ENCODE measurements at places on chromosomes 13 and 19.

DNA sequence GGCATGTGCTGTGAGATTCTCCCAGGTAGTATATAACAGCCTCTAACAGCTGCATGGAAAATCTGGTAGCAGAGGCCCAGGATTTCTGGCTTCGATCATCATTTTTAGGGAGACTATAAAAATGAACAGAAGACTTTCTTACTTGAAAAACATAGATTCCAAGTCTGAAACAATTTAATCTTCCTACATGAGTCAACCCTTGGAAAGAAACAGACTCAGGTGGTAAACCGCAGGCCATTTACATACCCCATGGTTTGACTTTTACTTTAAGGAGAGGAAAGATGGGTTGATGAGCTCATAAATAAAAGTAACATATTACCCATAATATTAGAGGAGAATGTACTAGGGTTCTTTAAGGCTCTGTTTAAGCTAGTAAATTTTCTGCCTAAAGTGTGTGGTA is 121.6 kb downstream of the CYSLTR2 start:
- no peak for DNase-seq

DNA sequence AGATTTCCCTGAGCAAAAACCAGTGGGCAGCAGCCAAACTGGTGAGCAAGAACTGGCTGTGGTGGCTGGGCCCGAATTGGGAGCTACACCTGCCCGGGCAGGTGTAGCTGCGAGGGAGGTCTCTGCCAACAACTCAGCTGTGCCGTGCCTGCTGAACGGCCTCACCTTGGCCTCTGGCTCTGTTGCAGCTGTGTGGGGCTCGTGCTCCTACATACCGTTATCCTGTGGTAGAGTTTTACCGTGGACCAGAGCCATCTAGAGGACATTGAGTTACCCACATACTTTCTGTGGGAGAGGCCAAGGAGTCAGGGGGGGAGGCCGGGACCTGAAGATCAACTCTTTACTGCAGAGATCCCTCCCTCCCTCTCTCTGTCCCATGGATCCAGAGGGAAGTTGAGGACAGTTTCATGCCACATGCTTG is 113.2 kb downstream of the TM9SF2 start:
- DNase-seq, result peak; percentile 20

GRCh38 chr13:37870489-37870845 is 895 bp upstream of the TRPC4 start:
- DNase-seq, result no peak

DNA sequence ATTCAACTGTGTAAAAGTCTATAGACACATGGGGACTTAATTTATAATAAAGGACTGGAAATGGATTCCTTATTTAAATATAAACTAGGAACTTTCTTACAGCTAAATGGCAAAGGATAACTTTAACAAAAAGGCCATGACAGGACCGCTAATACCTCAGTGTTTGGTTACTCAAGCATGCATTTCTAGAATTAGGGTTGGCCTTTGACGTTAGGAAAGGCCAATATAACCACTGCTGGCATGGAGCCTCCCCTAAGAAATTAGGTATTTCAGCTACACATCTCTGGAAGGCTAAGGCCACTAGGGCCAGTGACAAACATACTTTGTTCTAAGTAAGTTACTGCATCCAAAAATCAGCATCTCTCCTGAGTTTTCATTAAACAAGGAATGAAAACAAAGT is 9.3 kb downstream of the PEG3 start:
- DNase-seq, result no peak

GRCh38 chr19:49119411-49120324 is at the start of gene PPFIA3:
Gene PPFIA3, plus strand, starts transcription at chr19:49119544. Its CDS starts 8,330 bp downstream, at chr19:49127874.
- DNase-seq, result peak; percentile 70

DNA sequence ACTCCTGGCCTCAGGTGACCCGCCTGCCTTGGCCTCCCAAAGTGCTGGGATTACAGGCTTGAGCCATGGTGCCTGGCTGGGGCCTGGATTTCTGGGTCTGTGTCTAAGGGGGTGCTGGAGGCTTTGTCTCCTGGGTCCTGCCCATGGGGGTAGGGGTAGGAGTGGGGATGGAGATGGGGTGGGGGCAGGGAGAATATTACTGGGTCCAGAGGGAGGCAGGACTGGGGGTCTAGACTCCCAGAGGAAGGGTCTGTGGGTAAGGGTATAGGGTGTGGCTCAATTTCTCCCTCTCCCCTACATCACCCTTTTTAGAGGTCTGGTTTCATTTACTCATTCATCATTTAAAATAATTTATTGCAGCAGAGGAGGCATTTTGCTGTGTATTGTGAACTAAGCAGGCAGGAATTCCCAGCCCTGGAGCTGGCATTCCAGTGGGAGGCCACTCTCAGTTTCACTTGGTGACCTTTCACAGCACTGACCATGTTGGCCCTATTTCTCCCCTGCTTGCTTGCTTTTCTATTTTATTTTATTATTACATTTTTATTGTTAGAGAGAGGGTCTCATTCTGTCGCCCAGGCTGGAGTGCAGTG is 810 bp upstream of the NFKBID start:
- no peak for DNase-seq

DNA sequence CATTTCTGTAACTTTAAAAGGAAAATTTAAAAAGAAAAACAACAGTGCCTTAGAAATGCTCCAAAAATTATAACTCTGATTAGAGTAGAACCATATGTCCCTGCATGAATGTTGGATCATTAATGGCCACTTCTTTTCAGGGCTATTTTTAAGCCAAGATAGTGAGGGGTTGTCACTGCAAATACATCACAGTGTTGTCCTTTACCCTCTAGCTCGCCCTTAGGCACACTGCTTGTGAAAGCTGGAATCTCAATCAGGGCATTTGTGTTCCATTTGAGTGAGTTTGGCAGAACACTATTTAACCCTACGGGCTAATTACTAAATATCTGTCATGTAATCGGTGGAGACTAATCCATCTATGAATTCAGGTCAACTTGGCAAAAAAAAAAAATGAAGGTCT is 212.2 kb downstream of the NHLRC3 start:
- no peak for DNase-seq

DNA sequence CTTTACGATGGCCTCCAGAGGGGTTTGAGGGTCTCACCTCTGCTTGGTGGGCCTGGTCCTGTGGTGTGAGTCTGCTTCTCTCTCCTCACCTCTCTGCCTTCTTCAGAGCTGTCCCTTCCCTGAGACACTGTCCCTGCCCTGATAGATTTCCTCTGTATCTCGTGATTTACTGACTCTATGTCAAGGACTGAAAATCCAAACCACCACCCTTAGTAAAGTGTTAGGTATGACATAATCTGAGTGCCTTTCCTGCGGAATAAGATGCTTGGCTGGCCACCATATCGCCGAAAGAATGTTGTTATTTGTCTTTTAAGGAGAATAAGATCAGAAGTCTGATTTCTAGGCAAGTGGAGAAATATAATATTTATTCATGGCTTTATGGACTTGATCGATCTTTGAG is 7.2 kb downstream of the SLC25A15 start:
- no peak for DNase-seq

- DNase-seq, result no peak
Observed at GRCh38 chr19:1747285-1748114, 5.8 kb upstream of the ONECUT3 start.

DNA sequence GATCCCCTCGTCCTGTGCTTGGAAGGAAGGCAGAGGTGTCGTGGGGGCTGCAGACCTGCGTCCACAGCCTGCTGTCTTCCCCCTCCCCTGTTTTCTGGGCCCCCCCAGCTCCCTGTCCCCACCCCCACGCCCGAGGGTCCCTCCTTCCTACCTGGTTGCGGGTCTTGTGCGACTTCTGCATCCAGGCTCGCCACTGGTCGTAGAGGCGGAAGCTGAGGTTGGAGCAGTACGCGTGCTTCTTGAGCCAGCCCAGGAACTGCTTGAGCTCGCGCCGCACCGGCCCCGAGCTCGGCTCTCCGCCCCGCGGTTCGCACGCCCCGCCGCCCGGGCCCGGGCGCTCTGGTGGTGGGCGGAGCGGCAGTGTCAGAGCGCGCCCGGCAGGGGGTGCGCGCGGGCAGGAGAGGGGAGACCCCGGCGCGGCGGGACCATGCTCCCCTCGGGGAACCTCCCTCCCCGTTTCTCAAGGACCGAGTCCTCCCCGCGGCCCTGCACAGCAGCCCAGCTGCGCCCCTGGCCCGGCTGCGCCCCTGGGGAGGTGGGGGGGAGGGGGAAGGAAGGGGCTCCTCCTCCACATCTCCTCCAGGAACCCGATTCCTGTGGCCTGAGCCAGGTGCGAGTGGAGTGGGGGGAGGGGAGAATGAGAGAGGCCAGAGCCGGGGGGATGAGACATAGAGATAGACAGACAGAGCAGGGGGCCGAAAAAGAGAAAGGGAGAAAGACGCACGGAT is 5.7 kb downstream of the REX1BD start:
- DNase-seq, result peak; percentile 83

DNA sequence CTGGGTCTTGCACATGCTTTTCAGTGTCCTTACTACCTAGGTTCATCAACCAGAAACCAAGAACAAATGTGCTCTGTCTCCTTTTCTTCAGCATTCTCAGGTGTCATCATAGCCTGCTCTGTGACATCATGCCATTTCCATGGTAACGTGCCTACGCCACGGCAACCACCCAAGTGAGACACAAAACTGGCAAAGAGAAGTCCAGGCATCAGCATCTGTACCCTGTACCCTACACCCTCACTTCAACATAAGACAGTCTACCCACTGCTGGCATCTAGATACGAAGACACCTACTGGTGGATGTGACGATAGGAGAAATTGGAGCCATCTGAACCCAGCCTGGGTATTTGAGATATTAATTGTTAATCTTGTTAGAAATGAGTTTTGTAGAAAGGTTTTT is 13.3 kb downstream of the ZC3H4 start:
- DNase-seq, result no peak

GRCh38 chr19:33499248-33499647 is 22.3 kb downstream of the PEPD start:
- no peak for DNase-seq

GRCh38 chr13:94664889-94665288 is 47.5 kb downstream of the SOX21 start:
- DNase-seq, result no peak

GRCh38 chr19:56253737-56254136 is 18.8 kb upstream of the EDDM13 start:
- DNase-seq, result no peak

DNA sequence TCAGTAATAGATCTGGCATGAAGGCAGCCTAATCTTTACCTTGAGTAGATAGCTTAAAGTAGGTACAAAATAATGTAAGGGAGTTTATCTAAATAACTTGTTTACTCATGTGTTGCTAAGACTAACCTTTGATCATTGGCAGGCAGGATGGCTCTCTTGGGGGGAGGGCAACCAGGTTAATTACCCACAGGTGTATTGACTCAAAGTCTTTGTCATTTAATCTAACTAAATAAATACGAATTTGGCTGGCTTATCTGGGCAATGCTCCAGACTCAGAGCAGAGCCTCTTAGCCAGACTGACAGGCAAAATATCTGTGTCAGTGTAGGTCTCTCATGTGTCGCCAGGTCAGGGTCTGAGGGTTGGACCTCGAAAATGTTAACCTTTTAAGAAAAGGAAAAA is 283.4 kb upstream of the KLHL1 start:
- DNase-seq, result no peak

DNA sequence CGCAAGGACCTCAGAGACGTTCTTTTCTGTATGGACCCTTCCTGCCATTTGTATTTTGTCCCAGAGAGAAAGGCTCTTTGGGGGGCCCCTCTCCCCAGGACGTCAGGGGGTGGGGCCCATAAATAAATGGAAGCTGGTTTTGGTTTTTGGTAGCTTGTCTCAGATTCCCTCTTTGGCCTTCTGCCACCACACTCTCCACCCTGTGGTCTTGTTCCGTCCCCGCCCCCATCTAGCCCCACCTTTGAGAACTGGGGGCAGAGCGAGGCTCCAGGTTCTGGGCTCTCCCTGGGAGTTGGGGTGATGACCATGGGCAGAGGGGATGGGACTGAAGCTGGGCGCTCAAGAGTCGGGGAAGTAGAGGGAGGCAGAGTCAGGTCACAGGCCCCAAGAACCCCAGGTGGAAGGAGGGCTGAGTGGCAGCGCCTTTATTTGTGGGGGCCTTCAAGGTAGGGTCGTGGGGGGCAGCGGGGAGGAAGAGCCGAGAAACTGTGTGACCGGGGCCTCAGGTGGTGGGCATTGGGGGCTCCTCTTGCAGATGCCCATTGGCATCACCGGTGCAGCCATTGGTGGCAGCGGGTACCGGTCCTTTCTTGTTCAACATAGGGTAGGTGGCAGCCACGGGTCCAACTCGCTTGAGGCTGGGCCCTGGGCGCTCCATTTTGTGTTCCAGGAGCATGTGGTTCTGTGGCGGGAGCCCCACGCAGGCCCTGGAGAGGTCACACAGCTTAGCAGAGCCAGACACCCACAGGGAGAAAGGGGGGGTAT is 3.3 kb downstream of the ISYNA1 start:
- DNase-seq, result no peak

- DNase-seq, result peak; percentile 57
Observed at GRCh38 chr13:64723724-64724123, 2506.4 kb downstream of the PCDH9 start.

DNA sequence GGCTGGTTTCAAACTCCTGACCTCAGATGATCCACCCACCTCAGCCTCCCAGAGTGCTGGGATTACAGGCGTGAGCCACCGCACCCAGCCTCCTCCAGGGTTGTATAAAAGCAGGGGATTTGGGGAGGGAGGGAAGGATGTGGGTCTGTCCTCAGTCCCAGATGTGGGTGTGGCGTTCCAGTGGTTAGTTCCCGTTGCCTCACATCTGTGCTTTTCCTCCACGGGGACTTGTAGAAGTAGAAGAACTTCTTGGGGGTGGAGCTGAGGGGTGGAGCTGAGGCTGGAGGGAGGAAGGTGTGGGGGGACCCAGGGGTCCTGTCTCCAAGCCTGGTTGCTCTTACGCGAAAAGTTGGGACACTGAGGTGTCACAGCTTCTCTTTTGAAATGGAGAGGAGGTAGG is 514 bp upstream of the MCEMP1 start:
- DNase-seq, result no peak

DNA sequence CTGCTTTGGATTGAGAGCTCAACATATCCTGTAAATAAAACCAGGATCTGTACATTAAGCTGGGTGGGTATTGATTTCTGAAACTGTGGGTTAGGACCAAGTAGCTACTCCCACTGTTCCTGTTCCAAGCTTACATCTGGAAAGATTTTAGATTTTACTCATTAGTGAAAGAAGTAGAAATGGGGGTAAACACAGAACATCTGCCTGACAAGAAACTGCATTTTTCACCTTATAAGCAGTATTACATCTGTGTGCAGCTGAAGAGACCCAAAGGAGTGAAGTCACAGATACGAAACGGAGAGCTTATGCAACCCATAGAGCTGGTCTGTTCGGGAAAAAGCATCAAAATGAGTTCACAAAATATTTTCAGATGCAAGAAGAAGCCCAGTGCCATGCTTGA is 235.2 kb downstream of the SLITRK5 start:
- DNase-seq, result no peak

GRCh38 chr13:102845289-102845629 is 573 bp upstream of the ERCC5 start:
- no peak for DNase-seq

GRCh38 chr19:35508129-35508528 is 5.3 kb downstream of the DMKN start:
- no peak for DNase-seq

DNA sequence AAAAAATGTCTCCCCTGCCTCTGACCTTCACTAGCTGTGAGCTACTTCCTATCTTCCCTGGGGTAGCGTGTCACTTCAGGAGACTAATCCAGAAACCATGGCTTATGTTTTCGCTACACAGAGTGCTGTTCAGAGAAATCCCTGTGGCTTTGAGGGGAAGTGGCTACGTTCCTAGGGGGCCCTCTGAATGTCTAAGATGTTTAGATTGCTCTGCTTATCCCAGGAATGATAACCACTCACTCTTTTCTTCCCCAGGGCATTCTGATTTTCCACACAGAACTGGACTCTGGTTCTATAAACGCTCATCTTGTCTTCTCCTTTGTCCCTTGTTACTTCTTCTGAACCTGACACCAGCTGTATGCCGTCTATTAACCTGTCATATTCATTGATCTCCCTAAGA is 572.5 kb downstream of the OLFM4 start:
- no peak for DNase-seq
